ENCODE measurements at places on chromosomes 7 and 10.

GRCh38 chr7:140263277-140263676 lies 86.5 kb upstream of the KDM7A start:
- no peak for DNase-seq

DNA sequence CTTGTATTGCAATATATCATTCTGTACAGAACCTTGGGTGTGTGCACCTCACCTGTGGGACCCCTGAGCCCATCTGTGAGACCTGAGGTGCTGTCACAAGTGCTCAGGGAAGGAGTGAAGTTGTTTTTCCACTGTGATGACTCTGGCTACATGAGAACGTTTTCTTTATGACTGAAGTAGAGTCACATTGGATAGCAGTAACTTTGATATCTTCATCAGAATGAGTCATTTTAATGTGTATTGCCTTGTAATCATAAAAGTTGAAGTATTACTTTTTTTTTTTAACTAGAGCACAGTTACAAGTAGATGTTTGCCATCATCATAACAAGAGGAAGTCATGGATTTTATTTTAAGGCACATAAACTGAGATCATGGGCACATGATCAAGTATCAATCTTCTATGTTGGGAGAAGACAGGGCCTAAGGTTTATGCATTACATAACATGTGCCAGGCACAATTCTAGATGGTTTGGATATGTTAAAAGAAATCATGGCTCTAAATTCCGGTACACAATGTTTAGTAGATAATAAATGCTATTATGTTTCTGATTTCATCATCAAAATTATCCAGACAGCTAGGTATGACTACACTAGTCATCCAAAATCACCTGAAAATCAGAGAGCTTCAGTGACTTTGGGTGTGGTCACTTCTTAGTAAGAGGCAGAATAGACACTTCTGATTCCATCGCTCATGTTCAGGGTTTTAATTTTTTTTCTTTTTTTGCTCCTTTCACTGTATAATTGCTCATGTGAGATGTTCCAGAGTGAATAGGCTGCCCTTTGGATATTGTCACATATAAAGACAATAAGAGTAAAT lies 82.7 kb upstream of the KLF6 start:
- DNase-seq, result no peak

GRCh38 chr7:12759151-12759550 lies 71.7 kb downstream of the ARL4A start:
- no peak for DNase-seq

GRCh38 chr10:88482220-88482619 lies 100.9 kb downstream of the RNLS start:
- DNase-seq, result no peak

- no peak for DNase-seq
These were observed 18.3 kb upstream of the RHEB start for GRCh38 chr7:151537818-151538561.

GRCh38 chr7:34135924-34136323 lies 230.6 kb downstream of the BMPER start:
- DNase-seq, result no peak

DNA sequence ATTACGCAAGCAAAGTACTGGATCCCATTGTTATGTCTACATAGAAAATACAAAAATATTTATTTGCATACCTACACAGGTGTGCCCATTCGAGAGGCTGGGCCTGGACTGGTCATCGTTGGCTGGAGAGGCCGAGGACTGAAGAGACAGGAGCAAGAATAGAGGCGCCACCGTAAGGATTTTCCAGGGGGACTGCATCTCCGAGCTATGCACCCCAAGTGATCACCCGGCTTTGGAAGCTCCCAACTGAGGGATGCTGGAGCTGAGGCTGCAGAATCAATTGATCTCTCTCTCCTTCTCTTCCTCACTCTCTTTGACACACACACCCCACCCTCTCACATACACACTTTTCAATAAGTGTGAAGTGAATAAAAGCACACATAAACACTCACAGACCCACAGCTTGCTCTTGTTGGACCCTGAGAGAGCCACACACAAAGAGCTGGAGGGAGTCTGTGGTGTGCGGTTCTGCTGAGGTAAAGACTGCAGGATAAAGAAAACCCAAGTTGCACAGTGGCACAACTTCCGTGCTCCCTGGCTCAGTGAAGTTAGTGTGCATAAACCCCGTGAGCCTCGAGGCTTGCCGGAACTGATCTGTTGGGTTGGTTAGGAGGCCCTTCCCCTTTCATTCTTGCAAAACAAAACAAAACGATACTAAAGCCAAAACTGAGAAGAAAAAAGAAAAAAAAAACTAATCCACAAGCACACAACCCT lies at the start of gene AOAH:
Gene AOAH (minus strand): TSS at position 544 of the 714 bp plus-strand sequence. CDS start 346 bp downstream, at position 198.
- peak; percentile 81 for DNase-seq

DNA sequence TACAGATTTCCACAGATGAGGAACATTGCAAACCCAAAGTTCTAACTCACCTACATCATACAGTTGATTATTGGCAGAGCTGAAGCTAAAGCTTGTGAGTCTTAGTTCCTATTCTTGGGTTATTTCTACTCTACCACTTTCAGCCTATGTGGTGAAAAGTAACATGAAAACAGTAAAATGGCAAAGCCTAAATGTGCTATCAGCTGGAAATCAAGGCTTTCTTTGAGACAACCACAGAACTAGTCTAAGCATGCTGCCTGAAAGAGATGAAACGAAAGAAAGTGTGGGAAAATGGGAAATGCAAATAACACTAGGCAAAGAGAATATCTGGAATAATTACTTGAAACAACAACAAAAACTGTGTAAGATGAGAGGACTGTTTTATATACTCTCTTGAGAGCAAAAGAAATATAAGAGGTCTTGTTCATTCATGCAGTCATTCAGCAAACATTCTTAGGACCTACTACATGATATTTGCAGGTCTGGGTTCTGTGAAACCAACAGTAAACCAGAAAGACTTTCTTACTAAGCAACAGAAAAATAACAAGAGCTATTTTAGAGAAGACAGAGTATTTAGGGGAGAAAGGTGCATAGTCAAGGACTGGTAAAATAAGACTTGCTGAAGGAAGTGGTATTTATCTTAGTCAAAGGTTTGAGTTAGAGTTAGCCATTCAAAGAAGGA lies 437.1 kb downstream of the HTR7 start:
- no peak for DNase-seq

DNA sequence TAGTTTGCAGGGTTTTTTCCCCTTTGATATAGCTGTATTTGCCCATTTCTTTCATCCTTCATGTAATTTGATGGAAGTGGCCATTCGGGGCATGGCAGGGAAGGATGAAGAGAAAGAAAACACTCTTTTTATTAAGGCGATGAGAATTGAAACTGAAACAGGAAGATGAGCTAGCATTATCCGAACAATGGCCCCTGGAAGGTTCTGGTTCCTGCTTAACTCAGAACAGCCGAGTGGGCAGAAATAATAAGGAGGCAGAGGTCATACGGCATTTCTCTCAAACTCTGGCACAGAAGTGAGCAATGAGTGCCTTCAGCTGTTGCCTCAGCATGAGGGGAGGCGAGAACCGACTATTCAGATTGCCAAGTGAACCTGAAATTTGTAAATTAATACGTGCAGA lies 113.2 kb upstream of the MYO3A start:
- no peak for DNase-seq

- no peak for DNase-seq
These were observed 2.5 kb downstream of the SAP25 start for GRCh38 chr7:100570954-100571828.

Data from ascending aorta (tissue), 2 donors.